ENCODE measurements at places on chromosomes 2 and 18.

DNA sequence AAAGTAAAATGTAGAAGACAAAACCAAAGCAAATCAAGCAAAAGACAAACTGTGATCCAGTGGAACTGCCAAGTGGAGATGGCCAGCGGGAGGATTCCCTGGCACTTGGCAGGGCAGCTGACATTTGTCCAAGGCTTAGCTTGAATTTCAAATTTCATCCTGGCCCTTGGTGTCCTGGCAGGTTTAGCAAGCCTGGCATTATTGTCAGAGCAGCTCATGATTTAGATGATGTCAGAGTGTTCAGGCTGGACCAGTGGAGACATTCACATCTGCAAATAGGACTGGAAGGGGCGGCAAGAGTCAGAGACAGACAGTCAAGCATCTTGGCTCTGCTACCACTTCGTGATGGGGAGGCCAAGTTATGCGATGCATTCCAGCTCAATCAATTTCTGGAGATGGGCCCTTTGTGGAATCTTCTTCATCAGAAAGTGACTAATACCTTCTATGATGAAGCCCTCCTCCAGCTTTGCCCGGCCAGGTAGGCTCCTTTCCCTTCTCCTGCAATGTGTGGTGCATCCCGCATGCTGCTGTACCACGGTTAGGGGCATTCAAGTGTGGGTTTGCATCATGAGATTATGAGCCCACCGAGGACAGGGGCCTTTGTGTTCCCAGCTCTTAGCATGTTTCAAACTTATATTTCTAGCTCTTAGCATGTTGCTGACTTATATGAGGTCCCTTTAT lies 199.7 kb downstream of the ANKRD30B start:
- DNase-seq: no peak

DNA sequence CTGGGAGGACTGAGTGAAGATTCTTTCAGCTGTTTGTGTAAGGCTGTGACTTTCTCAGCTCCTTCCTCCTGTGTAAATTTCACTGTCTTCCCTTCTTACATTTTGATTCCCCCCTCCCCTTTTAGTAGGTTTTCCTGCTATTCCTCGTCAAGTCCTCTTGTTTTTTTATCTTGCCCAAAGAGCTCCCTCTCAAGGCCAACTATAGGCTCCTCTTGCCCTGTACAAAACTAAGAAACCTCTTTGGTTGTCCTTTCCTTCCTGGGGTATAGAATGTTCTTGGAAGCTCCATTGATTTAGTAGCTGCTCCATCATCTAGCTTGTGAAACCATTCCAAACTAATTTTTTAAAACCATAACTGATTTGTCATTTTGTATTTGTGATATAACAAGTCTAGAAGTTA lies 7.3 kb downstream of the CCDC121 start:
- DNase-seq: no peak

DNA sequence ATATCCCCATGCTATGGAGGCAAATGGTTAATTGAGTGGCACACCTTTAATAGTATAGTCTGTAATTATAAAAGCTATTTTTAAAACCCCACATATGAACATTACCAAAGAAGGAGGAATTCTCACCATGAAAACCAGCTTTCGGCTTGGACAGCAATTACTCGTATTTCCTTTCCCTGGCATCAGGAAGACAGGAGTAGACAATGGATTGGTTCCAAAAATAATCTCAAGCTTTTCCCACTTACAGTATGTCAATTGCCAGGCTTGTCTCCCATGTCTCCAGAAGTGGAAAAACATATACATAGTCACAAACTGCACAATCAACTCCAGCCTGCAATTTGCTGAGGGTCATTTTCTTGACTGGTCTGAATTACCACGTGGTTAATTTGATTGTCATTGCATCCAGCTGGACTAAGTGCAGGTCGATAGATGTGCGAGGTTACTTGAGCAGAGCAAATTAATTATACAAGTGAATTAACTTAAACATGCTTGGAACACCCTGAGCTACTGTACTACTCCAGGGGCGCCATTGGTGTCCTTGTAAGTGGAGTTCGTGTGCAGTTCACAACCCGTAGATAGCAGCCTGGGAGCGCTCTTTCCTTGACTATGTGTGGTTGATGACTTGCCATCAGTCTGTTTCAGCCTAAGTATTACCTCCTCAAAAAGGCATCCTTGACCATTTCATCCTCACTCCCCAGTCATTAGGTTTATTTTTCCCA lies 124.3 kb upstream of the PELI1 start:
- no peak for DNase-seq

DNA sequence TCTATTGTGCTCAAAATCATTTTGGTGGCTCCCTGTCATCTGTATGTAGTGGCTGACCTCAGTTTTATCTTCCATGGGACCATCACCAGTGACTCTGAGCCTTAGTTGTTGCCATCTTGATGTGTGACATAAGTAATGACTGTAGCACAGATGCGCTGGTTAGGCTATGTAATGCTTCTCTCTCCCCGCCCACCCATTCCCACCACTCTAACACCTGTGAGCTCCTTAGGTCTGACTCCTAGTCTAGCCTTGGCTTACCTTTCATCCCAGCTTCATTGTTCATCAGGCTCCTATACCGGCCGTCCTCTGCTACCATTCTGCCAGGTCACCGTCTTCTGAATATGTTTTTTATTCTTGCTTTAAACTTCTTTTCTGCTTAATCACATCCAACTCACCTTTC lies 17.2 kb downstream of the MYO1B start:
- DNase-seq: no peak

- no peak for DNase-seq
These were observed 18.9 kb upstream of the KLHL23 start for GRCh38 chr2:169714699-169715098.

DNA sequence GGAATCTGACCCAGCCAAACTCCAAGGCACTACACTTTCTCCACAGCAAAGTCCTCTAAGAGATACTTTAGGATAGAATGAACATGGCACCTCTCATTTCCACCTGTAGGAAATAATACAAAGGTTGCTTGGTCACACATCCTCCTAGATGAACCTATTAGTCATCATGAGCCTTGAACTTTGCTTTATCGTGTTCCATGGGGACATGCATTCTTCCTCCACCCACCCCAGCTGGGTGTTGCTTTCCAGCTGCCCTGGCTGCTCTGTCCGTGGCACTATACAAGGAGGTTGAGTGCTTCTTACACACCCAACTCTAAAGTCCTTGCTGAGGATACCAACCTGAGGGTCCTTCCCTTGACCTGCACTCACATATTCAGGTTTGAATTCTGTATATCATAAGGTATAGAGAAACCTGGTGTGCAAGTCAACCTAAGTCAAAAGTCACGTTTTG lies 52.7 kb downstream of the SPRED2 start:
- no peak for DNase-seq

DNA sequence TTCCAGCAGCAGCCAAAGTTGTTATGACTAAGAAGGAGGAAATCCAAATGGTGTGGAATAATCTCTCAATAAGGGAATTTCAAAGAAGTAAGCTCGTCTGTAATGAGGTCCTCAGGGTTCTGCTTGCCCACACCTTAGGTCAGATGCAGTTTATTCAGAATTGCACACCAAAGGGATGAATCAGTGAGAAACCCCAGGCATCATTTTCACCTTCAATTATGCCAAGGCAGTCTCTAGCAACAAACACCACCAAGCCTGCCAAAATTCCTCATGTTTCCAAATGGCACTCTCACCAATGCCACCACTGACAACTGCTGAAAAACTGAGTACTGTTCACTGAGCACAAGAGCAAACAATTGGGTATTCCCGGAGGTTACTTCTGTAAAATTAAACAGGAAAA lies 43.6 kb downstream of the KCNG3 start:
- DNase-seq: no peak

DNA sequence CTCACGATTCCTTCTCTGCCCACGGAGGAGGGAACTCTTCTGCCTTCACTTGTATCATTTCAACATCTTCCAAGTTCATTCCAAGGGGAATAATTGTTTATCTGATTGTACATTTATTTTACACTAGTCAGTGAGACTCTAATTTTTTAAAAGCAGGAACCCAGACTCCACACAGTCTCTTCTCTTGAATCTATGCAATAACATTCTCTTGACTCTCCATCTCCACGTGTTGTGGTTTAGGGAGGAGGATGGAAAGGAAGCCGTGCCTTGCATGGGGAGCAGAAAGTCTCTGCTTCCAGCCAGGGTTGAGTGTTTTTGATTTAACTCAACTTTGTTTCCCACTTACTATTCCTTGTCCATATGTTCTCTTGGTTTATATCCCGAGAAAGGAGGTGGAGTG lies 131.1 kb upstream of the RIOK3 start:
- no peak for DNase-seq

- DNase-seq: no peak
These were observed 101.2 kb downstream of the LTBP1 start for GRCh38 chr2:33047939-33048338.
